ENCODE measurements at places on chromosomes 5 and 9. TPM values are rescaled to one million over a fixed set of nuclear protein-coding genes. Genes with fewer than 3 reads are reported as not detected.

The ISOC1 gene
- 17.3 TPM for total RNA-seq

The PTPRD gene
- total RNA-seq, result 88.3 TPM

The ZNF484 gene
- 14.0 TPM for total RNA-seq

The KCNV2 gene
- total RNA-seq, result not detected

The CCL28 gene
- total RNA-seq, result 2.0 TPM

The OR13C5 gene
- not detected for total RNA-seq

The IL3 gene
- not detected for total RNA-seq
